Activated CD4-positive, alpha-beta T cell treated with anti-CD3 and anti-CD28 coated beads for 24 hours (primary cell): ENCODE measurements at places on chromosomes 12 and 14.

- no peak for DNase-seq
Measured at GRCh38 chr14:61147381-61147821, 133.7 kb downstream of the TMEM30B start.

GRCh38 chr12:62522984-62523383 is 56.4 kb downstream of the MON2 start:
- no peak for DNase-seq

DNA sequence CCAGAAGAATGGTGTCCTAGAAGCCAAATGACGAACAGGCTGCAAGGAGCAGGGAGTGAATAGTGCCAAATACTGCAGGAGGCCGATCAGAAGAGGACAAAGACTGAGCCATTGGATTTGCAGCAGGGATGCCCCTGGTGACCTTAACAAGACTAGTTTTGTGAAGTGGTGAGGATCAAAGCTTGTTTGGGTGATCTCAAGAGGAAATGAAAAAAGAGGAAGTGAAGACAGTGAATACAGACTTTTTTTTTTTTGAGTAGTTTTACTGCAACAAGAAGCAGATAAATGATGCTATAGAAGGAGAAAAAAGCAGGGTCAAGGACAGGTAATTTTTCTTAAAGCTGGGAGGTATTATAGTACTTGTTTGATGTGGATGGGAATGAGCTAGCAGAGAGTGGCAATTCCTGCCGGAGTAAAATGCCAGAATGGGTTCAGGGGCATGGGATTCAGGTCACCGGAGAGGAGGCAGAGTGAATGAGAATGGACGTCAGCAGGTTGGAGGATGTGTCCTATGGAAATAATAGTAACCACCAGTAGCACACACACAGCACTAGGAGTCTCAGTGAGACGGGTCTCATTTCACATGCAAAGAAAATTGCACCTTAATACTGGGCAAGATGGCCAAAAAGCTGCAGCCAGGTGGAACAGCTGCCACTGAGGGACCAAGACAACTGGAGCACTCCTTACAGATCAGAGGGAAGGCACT is 345.8 kb upstream of the CCDC196 start:
- DNase-seq, result no peak

GRCh38 chr12:130254461-130255276 is 83.0 kb upstream of the PIWIL1 start:
- no peak for DNase-seq

GRCh38 chr12:121334513-121335343 is 17.5 kb downstream of the ANAPC5 start:
- no peak for DNase-seq

DNA sequence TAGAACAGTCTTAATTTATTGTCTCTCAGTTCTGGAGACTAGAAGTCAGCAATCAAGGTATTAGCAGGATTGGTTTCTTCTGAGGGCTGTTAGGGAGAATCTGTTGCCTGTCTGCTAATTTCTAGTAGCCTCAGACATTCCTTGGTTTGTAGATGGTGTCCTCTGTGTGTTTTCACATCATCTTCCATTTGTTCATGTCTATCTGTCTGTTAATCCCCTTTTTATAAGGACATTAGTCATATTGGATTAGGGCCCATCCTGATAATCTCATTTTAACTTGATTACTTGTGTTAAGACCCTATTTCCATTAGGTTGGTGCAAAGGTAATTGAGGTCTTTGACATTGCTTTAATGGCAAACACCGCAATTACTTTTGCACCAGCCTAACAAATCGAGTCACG is 34.3 kb downstream of the TBC1D15 start:
- DNase-seq, result no peak

GRCh38 chr12:5173511-5174011 is 129.9 kb downstream of the KCNA5 start:
- DNase-seq, result no peak

DNA sequence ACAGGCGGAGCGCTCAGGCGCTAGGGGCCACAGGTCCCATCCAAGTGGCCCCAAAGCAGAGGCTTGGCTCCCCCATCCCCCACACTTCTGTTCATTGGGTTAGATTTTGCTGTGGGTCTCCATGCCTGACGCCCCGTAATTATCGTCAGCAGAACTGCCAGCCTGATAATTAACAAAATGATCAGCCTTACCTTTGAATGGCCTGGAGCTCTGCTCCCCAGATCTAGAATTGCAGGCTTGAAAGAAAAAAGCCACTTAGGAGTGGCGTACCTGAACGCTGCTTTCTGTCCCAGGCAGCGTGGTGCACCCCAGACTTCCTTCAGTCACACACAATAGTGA is 28.7 kb upstream of the LRP1-AS start:
- DNase-seq, result no peak

- DNase-seq, result no peak
Measured at GRCh38 chr14:32896979-32897697, 41.5 kb upstream of the NPAS3 start.

DNA sequence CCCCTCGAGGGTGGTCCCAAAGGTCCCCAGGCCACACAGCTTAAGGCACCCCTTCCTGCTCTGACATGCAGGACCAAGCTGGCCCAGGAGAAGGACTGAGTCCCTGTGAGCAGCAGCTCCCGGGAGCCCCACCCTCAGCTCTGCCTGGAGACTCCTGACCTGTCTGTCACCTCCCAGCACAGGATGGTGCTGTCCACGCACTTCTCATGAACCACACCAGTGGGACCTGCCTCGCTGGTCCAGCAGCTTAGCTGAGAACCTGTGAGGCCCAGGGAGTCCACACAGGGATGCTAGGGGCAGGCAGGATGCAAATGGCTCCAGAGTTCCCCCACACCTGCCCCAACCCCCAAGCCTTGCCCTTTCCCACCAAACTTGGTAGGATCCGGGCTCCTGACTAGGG is 27.7 kb downstream of the CCDC85C start:
- no peak for DNase-seq

- no peak for DNase-seq
Measured at GRCh38 chr14:68246786-68247105, 427.2 kb downstream of the RAD51B start.
